ENCODE measurements at places on chromosomes 7 and 10.

- no peak for DNase-seq
These were observed 18.4 kb downstream of the TRIM24 start for GRCh38 chr7:138478499-138478908.

- DNase-seq = no peak
These were observed 40.1 kb upstream of the ITGB8 start for GRCh38 chr7:20290505-20291111.

GRCh38 chr7:116227678-116228239, 17.4 kb downstream of the TES start:
- no peak for DNase-seq

GRCh38 chr10:5458425-5458824, 40.9 kb downstream of the CALML5 start:
- no peak for DNase-seq
